Stimulated activated CD4-positive, alpha-beta T cell treated with anti-CD3 and anti-CD28 coated beads, Interleukin-1b, Interleukin-23, amount 100 ng/mL, for 1 hour (primary cell): ENCODE measurements at places on chromosomes 4 and X.

GRCh38 chrX:67503453-67503852 is 40.4 kb upstream of the AR start:
- DNase-seq: no peak

GRCh38 chr4:183637461-183637860 is 21.5 kb downstream of the RWDD4 start:
- DNase-seq: no peak

DNA sequence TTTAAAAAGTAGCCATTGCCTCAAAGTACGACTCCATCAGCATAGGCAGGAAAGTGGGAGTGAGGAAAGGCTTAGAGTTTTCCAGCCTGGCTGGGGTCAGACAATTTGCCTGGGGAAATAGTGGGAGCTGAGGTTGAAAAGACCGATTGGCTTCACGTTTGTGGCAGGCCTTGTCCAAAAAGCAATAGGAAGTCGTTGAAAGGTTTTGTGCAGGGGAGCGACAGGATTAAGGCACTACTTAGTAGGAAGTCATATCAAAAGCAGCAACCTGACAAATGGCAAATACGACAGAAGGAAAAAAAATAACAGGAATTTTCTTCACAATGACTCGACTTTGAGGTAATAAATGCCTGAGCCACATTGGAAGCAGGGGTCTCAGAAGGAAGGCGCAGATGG is 691 bp upstream of the EREG start:
- DNase-seq: no peak

DNA sequence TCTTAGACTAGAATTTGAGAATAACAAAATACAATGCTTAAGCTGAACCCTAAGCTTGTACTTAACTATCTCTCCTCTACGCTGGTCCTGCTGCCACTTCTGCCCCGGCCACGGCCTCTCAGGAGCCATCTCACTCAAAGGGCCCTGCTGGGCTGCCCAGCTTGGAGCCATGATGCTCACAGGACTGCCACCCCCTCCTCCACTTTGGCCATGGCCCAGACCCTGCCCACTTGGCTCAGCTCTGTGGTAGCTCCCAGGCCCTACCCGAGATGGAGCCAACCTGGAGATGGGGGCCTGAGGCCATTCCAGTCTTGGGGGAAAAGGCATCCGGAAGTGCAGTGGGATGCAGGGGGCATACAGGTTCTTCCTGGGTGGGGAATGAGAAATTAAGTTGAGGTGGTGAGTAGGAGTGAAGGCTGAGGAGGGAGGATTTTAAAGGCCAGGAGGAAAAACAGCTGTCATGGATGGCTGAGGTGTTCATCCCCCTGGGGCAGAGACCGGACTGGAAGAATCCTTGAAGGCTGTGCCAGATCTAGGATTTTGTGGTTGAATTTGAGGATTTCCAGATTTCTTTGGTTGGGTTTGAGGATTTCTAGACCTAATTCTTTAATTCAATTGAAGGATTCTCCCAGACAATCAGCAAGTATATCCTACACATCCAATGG is 824 bp downstream of the SASH3 start:
- DNase-seq: no peak

DNA sequence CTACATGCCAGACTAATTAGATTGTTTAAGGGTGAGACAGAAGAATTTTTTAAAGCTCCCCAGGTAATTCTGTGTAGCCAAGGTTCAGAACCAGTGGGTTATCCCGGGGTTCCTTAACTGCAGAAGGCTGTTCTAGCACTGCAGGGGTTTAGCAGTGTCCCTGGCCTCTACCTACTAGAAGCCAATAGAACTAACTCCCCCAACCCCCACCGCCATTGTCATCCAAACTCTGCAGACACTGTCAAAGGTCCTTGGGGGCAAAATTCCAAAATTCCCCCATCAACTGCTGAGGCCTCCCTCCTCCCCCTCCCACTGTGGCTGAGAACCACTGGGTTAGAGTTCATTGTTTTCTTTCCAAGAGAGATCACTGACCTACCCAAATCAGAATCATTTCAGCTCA is 66.4 kb downstream of the MOSPD2 start:
- no peak for DNase-seq
